ENCODE measurements at places on chromosomes 13 and 19.
A peak's percentile ranks its signal among the peaks of the same experiment; 100 is the strongest.

DNA sequence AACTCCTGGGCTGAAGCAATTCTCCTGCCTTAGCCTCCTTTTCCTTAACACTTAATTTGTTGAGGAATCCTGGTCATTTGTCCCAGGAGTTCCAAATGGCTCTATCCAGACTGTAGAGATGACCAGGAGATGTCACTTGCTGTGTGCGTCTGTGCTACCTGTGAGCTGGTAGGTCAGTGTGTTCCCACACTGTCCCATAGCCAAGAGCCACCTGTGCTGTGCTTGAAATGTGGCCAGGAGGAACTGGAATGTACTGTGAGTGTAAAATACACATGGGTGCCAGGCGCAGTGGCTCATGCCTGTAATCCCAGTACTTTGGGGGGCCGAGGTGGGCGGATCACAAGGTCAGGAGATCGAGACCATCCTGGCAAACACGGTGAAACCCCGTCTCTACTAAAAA, 29.4 kb upstream of the KDM4B start:
- DNase-seq: no peak

GRCh38 chr19:34391813-34392212, 12.4 kb upstream of the PDCD2L start:
- no peak for DNase-seq

- no peak for DNase-seq
These were observed at the start of gene KLK1 for GRCh38 chr19:50823389-50824042. TSS of gene KLK1 (minus strand) at chr19:50823787. CDS start at chr19:50823748, 39 bp downstream.

- peak; percentile 76 for DNase-seq
These were observed 7.7 kb upstream of the TBC1D4 start for GRCh38 chr13:75489502-75490263.

GRCh38 chr13:94710881-94711560, 1.3 kb downstream of the SOX21 start:
- no peak for DNase-seq

DNA sequence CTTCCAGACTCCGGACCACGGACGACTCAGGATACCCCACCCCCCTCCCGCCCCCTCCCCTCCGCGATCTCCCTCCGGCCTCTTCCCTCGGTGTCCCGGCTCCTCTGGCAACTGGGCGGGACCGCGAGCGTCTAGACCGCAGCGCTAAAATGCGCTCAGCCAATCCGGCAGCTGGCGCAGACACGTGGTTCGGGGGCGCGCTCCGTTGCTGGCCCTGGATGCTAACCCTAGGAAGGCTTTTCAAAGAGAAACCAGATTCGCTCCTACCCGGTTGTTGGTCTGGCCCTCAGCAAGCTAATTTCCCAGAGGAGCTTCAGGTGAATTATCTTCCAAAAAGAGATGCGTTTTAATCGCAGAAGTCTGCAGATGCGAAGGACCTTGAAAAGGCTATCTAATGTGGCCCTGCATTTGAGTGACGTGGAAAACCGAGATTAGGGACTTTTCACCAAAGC, at the start of gene DZIP1:
TSS of gene DZIP1 (minus strand) at position 106 of the 452 bp plus-strand sequence. CDS start 2,677 bp downstream, outside the sequence.
- no peak for DNase-seq

GRCh38 chr19:16227837-16228636, 30.3 kb downstream of the AP1M1 start:
- DNase-seq: no peak

All from GM12878 (cell line).